ENCODE measurements at places on chromosomes 4 and X.

GRCh38 chrX:96373047-96373355, 311.6 kb upstream of the DIAPH2 start:
- no peak for ATAC-seq

DNA sequence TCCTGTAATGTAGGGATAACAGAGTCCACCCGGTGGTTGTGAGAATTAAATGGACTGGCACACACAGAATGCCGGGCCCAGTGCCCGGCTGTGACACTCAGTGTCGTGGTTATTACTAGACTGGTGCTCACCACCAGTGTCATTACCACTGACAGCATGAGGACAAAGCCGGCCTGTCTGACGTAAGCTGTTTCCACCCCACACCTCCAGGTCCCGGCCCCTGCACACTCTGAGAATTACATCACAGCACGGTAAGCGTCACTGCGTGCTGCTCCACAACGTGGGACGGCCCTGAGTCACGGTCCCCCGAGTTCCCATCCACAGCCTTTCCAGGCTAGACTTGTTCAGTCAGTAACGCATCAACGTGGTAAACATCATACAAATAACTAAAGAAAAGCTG, 22.9 kb downstream of the FAT1 start:
- no peak for ATAC-seq

- ATAC-seq = no peak
These were observed 19.7 kb downstream of the QDPR start for GRCh38 chr4:17492058-17492741.

DNA sequence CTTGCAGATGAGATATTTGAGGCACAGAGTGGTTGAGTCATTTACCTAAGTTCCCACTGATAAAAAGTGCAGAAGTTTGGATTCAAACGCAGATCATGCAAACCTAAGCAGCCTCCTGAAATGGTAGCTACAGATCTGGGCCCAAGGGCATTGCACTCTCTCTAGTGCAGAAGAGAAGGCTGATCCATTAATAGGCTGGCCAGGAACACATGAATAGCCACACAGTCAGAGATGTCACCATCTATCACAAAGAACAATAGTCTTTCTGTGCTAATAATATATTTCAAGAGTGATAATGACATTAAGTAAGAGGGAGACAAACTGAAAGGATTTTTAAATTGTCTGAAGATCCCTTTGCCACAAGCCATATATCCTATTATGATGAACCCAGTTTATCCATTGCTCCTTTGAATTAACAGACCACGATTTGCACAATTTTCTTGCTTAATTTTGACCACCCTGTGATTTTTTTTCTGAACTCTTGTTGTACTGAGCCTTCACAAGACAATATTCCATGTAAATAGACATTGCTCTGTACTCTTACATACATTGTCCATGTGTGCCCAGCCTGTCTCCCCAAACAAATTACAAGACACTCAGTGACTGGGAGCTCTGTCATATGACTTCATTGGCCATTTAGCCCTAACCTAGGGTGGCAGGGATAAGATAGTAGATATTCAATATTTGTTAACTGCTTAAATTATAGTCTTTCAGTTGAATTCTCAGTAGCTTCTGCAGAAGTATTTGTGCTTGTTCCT, 112.4 kb upstream of the RBPJ start:
- no peak for ATAC-seq

DNA sequence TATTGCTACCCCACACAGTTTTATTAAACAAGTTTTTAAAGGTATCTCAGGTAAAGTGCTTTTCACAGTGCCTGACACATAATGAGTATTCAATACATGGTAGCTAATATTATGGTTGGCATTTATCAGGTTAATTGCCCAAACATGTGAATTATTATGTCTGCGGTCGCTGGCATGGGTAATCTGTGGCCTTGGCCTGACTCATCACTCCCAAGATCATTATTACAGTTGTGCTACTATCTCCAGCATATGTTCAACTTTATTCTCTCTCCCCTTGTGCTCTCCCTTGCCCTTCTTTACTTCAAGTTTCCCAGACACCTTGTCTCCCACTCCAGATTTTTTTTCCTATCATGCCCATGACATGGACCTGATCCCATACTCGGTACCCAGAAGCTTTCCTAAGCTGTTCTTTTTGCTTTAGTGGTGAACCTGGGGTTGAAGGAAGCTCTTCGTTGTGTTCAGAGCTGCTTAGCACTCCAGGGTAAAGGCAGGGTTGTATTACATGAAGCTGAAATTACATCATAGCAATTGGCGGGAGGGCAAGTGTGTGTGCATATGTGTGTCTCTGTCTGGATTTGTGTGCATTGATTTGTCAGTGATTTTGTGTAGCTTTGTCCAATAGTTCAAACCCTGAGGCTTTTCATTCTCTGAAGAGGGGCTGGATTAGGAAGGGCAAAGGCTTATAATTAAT, 176.5 kb upstream of the NRK start:
- no peak for ATAC-seq

GRCh38 chr4:122500852-122501501, 44.5 kb upstream of the IL2 start:
- ATAC-seq = no peak

DNA sequence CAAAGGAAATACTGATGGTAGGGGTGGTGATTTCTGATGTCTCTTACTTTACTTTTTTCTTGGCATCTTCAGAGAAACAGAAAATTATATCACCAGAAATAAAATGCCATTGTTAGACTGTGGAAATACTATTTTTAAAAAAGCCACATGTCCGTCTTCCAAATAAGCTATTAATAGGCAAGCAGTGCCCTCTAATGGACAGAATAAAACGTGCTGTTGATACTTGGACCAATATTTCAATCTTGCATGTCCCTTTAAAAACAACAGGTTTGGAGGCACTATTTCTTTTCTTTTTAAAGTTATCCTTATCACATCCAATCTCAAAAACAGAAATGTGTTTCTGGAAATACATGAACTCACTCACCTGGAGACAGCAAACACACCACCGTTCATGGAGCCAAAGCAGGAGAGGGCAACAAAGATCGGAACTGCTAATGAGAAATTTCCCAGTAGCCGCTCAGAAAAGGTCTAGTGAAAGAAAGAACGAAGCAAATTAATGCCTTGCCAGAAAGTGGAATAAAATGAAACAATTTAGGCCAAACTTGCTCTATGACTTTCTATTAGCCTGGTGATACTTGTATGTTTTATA, 59.2 kb downstream of the SLC7A11 start:
- no peak for ATAC-seq

DNA sequence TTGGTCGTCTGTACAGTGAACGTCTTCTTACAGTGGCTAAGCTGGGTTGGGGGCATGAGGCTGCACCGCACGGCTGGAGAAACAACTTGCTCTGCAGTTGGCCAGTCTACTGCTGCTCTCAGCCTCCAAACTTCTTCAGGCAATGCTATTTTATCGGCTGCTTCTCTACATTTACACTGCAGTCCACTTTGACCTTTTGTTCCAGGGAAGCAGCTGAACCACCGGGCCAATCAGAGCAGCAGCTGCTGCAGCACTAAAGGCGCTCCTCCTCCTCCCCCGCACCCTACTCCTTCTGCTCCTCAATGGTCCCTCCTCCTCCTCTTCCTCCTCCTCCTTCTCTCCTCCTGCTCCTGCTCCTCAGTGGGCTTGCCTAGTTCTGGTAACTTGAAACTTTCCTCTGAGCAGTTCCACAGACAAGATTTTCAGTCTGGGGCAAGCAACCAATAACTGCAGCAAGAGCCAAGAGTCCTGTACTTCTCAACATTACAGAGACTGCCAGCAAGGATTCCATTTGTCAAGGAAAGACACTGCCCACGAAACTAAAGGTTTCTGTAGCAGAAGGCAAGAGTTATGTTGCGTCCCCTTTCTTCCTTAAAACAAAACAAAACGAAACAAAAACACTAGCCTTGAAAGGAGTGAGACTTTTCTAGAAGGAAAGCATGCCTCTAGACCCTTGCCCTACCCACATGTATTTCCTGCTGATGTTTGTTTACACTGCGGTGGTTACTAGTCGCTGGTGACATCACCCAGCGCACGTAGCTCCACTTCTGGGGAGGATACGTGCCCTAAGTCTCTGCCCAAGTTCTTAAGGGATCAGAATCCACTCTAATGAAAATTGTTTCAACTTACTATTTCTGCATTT, 125.7 kb upstream of the NAP1L5 start:
- ATAC-seq = peak; percentile 94

DNA sequence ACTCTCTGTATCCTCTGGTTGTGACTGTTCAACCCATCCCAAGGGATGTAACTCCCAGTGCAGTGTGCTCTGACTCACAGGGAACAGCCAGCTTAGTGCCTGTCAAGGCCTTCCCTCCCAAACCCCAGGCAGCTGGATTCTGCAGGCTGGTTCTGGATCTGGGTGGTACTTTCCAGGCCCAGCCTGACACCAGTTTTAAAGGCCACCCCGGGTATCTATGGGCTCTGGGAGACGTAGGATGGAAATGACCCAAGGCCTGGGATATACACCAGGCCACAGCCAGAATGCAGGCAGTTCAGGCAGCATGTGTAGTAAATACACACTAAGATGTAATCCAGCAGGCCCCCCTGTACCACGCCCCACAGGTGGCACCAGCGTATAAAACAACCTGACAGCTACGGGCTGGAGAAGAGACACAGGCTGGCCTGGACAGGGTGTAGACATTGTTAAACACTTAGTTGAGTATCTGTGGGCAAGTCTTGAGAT, 64.2 kb downstream of the SPINK2 start:
- ATAC-seq = peak; percentile 42

DNA sequence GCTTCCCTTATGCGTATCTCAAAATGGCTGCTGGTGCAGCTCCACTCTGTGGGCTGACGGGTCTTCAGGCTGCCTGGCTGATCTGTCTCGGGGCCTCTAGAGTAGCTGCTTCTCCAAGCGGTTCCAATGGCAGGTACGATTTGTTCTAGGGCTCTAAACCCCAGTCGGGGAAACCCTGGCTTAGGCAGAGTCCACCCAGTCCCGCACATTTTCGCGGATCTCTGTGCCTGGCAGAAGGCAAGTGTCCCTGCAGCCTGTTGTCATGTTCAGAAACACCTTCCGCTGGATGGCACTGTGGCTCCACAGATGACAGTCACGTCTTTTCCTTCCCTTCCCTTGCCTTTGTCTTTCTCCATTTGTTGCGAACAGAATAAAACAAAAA, 54.4 kb downstream of the NBDY start:
- no peak for ATAC-seq

- ATAC-seq = no peak
These were observed 186.8 kb downstream of the NWD2 start for GRCh38 chr4:37431417-37431743.

GRCh38 chr4:151408380-151408629, 671 bp upstream of the FHIP1A start:
- no peak for ATAC-seq

GRCh38 chrX:27889878-27890277, 82.1 kb downstream of the MAGEB10 start:
- ATAC-seq = no peak

DNA sequence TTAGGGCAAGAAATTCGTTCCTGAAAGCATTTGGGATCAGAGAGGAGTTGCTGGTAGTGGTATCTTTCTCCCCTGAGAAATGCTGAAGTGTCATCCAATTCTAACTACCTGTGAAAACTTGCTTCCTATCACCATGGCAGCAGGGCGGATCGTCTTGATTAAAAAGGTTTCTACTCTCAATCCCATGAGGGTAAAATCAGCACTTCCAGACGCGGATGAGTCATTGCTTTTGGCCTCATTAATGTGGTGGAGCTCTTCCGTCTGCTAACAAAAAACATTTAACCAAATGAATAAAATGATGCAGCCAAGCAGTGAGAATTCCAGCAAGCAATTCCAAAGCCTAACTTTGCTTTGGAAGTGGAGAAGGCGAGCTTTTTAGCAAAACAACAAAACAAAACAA, 325.6 kb downstream of the CAMK2D start:
- peak; percentile 62 for ATAC-seq

DNA sequence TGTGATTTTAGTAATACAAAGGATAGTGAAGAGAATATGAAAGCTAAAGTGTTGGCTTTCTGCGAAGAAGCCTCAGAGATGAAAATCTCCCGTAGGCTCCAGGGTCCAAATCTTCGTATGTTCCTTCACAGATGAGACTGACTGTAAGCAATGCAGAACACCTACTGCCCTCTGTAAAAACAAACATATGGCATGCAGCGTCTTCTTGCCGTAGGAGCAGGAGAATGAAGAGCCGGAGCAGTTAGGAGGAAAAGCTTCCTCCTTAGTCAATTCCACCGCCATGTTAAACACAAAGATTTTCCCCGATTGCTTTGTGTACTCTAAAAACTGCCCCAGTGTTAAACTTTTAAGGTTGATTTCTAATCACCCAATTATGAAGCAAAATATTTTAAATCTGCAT, 22.5 kb downstream of the RWDD4 start:
- ATAC-seq = no peak

DNA sequence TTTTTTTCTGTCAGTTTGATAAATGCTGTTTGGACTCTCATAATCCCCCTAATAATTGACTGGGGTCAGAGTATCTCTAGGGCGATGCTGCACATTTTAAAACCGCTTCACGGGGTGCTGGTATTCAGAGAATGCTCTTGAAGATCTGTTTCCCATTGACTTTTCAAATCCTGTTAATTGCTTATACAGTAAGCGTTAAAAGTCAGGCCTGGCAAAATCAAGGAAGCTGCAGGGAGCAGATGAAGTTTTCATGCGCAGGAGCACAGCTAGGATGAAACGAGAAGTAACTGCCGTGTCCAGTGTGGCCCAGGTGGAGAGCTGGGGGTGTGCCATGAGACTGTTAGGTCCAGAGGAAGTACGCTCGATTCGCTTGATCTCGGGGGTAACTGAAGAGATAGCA, 312.9 kb downstream of the TRIML1 start:
- ATAC-seq = no peak

DNA sequence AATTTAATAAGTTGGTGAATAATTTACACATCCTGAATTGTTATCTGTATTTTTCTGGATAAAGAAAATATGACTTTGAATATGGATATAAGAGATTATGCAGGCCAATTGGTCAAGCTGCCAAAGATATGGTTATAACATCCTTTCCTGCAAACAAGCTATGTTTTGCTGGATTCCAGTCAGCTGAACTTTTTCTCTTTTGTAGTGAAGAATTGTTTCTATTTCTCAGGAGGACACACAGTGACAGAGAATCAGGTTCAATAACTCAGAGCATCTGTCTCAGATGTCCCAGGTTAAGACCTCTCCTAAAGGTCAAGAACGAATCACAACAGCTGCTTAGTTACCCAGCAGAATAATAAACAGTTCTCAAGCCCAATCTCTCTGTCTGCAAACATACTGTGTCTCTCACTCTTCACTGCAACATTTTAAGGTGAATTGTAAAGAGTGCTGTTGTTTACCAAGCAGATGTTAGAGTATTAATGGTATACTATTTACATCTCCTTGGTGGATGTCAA, 189.5 kb upstream of the ANKRD50 start:
- ATAC-seq = no peak

DNA sequence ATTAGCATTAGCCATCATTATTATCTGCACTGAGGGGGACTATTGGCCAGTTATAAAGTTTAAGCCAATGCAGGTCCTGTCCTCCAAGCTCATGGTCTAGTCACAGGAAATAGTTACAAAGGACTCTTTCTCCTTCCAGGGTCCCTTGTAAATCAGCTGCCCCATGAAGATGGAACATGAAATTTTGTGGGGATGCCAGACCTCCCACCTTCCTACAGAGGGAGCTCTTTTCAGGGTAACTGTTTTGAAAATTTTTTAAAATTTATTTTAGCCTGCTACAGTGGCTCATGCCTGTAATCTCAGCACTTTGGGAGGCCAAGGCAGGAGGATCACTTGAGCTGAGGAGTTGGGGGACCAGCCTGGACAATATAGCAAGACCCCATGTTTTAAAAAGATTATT, 124.4 kb upstream of the SLC34A2 start:
- no peak for ATAC-seq

Data from activated CD4-positive, CD25-positive, alpha-beta regulatory T cell treated with anti-CD3 and anti-CD28 coated beads, Interleukin-2, amount 50 U/mL, for 24 hours (primary cell).